ENCODE measurements at places on chromosomes 13 and 19.

- DNase-seq = no peak
Observed at GRCh38 chr13:19052931-19053330, 128.7 kb downstream of the TUBA3C start.

DNA sequence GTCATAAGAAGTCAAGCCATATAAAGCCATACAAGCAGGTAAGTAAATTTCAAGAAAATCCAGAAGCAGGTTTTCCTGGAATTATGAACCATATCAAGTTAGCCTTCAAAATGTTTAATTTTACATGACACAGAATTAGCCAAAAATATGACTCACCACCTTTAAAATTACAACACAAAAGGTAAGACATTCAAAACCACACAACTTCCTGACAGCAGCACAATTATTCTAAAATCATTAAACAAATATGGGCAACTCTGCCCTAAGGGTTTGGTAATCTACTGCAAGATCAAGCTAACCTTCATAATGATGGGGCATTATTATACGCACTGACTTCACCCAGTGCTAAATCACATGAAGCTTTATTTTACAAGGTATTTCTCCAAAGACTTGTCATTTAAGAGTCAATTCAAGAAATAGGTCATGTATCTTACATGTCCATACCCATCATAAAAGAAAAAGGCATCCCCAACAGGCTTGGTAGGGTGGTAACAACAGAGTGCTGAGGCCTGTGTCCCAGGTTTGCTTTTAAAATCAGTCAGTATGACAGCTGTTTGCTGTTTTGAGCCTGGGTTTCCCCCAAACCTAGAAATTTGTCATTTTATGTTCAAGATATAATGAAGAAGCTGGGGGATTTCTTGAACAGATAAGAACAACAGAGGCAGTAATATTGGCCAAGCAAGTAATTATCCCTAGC is 15.2 kb downstream of the RCBTB1 start:
- DNase-seq = peak; percentile 29

DNA sequence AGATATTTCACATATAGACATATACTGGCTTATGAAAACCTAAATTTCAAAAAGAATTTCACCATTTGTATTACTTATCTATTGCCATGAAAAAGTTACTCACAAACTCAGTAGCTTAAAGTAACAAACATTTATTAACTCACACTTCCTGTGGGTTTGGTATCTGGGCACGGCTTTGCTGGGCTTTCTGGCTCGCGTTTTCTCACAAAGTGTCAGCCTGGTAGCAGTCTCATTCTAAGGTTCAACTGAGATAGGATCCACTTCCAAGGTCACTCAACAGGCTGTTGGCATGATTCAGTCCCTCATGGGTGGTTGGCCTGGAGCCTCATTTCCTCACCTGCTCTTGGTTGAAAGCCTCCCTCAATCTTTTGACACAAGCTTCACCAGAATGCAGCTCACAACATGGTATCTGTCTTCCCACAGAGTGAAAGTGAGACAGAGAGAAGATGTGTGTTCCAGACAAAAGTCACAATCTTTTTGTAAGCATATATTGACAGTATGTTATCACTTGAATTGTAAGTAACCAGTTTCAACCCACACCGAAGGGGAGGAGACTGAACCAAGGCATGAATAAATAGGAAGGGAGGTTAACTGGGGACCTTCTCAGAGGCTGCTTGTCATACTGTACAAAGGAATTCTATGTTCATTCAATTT is 1065.8 kb upstream of the SPRY2 start:
- no peak for DNase-seq

DNA sequence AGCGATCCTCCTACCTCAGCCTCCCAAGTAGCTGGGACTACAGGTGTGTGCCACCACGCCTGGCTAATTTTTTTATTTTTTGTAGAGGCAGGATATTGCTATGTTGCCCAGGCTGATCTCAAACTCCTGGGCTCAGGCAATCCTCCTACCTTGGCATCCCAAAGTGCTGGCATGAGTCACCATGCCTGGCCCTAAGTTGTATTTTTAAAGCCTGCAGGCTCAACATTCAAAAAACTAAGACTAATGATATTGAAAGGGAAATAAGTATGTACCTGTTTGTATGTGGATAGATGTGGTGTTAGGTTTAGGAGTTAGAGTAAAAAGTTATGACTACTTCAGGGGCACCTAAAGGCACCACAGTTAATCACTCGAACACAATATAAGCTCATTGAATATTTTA is 5.4 kb upstream of the IPO5 start:
- DNase-seq = no peak

DNA sequence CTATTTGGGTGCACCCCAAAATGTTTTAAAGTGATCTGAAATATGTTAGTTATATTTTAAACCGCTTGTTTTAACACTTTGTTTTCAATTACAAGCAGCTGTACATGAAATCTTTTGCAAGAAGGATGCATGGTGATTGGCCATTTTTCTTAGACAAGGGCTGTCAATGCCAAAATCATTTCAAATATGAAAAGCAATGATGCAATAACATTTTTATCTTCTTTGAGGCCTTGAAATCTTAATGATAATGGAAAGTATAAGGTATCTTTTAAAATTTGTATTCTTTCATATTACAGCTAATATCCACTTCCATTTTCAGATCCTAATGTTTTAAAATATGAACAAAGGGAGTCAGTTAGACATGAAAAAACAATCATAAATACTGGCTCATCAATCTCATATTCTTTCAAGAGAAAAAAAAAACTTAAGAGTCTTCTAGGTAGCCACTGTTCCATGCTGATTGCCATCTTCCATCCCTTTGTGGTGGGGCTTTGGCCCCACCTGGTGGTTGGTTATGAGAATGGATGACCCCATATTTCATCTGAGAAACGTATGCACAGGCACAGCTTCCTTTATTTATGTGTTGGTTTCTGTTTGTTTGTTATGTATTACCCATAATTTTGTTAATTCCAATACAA is 330.3 kb upstream of the MIR17HG start:
- DNase-seq = peak; percentile 71

- DNase-seq = no peak
Observed at GRCh38 chr13:20161275-20161950, 561 bp upstream of the GJA3 start.

GRCh38 chr13:44380404-44381165 is 7.0 kb downstream of the SERP2 start:
- DNase-seq = no peak

GRCh38 chr19:48506138-48506733 is 5.4 kb downstream of the LMTK3 start:
- DNase-seq = no peak

DNA sequence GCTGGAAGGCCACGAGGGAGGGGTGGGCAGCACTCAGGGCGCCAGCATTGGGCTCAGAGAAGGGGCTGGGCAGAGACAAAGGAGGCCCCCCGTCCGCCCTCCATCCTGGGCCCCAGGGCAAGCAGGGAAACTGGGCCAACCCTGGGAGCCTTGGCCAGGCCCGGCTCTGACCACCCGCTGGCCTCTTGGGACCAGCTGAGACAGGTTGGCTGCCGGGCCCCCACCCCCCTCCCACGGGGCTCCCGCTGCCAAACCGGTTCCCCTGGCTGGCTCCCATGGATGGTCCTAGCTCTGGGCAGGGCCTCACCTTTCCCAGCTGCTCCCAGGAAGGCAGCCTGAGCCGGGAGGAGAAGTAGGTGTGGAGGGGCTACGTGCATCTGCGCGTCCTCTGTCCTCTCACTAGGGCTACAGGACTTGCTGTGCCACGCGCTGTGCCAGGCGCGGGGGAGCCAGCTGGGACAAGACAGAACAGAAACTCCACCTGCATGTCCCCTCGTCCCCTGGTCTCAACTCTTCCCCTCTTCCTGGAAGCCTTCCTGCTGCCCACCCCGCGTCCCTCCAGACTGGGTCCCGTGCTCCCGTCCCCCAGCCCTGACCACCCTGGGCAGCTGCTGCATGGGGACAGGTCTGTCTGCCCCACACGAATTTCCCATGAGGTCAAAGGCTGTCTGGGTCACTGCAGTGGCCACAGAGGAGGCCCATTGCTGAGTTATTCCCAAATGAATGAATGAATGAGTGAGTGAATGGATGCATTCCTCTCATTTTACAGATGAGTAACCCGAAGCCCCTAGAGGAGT is 29.1 kb upstream of the NCCRP1 start:
- peak; percentile 88 for DNase-seq

- DNase-seq = no peak
Observed at GRCh38 chr13:30495746-30496145, 30.0 kb upstream of the HMGB1 start.

DNA sequence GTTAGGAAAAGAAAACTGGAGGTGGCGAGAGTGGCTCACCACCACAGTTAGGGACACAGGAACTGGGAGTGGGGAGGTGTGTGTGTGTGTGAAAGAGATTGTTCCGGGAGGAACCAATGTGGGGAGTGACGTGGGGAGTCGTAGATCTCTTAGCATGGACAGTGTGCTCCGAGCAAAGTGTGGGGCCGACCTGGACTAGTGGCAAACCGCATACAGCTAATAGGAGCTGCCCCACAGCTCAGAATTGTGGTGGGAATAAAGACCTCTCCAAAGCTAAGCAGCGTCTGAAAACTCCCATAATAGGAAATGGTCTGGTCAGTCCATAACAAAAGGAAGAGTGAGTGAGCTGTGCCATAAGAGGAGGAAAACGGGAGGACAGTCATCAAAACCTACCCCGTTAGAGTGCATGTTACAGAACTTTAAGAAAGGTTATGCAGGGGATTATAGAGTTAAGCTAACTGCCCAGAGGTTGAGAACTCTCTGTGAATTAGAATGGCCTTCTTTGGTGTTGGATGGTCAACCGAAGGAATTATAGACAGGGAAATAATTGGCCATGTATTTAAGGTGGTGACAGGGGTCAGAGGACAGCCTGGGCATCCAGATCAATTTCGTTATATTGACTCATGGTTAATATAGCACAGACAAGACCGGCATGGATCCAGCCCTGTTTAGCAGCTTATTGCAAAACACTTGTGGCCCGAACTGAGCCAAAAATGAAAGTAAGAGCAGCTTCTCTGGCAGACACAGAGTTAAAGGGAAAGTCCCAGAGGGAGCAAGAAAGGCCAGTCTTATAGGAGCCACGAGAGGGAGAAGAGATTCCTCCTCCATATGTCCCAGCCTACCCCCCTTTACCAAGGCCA is 8.9 kb upstream of the SLC15A1 start:
- no peak for DNase-seq

- DNase-seq = no peak
Observed at GRCh38 chr13:98999639-98999952, 21.7 kb upstream of the DOCK9 start.

DNA sequence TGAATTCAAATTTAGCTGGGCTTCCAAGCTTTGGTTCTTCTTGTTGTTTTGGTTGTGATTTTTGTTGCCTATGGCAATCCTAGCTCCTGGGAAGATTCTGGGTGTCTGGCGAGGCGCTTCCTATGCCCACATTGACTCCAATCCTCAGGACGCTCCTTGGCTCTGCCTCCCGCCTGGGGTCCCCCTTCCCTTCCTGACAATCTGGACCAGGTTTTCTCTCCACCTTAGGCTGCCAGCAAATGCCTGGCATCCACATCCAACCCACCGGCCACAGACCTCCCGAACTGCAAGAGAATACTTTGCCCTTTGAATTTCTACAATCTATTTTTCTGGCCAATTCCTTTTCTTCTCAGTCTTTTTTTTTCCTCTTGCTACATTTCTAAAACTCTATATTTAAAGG is 186.9 kb upstream of the UBL3 start:
- no peak for DNase-seq

GRCh38 chr13:29939158-29939557 is 88.7 kb upstream of the UBL3 start:
- no peak for DNase-seq

- DNase-seq = peak; percentile 39
Observed at GRCh38 chr19:29942404-29943261, 594 bp downstream of the URI1 start.

- no peak for DNase-seq
Observed at GRCh38 chr19:44657211-44657921, 13.7 kb downstream of the PVR start.

- no peak for DNase-seq
Observed at GRCh38 chr19:36688058-36688457, 646 bp downstream of the ZNF567 start.

DNA sequence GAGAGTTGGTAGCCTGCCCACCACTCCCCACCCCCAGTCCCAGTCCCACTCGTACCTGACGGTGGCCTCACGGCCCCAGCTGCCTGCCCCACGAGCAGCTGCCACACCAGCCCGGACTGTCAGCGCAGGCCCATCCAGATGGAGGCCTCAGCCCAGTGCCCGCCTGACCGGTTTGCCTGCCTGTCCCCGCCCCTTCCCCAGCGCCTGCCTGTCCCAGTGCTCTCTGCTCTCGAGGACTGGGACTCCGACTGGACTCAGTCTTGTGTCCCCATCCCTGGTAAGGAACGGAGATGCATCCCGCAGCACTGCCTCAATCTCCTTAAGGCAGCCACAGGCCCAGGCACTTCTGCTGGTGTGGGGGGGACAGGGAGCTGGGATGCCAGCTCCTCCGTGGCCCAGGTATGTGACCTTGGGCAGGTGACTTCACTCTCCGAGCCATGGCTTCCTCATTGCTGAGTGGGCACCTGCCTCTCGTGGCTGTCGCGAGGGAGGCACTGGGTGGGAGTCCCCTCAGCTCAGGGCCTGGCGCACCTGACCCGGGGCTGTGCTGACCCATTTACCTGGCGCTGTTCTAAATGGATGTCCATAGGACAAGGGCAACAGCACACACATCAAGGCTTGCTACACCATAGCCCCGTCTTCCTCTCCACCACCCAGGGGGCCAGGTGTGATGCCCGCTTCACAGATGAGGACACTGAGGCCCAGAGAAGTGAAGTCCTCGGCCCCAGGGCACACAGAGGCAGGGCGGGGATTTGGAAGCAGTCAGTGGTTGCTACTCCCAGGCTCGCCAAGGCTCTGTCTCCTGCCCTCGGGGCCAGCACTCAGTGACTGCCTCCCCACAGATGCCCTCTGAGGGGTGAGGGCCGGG is at the start of gene NKPD1:
NKPD1 (minus strand) TSS at position 113 of the 868 bp plus-strand sequence. CDS start 832 bp downstream, outside the sequence.
- DNase-seq = peak; percentile 62
